Liver (tissue), 10 donors: ENCODE measurements at places on chromosomes 6 and 20.

GRCh38 chr6:13697857-13698256, 13.8 kb downstream of the RANBP9 start:
- DNase-seq, result no peak

- no peak for DNase-seq
Measured at GRCh38 chr20:38247166-38247509, 13.4 kb downstream of the KIAA1755 start.

GRCh38 chr20:4573564-4574355, 147.9 kb upstream of the PRND start:
- DNase-seq, result no peak

DNA sequence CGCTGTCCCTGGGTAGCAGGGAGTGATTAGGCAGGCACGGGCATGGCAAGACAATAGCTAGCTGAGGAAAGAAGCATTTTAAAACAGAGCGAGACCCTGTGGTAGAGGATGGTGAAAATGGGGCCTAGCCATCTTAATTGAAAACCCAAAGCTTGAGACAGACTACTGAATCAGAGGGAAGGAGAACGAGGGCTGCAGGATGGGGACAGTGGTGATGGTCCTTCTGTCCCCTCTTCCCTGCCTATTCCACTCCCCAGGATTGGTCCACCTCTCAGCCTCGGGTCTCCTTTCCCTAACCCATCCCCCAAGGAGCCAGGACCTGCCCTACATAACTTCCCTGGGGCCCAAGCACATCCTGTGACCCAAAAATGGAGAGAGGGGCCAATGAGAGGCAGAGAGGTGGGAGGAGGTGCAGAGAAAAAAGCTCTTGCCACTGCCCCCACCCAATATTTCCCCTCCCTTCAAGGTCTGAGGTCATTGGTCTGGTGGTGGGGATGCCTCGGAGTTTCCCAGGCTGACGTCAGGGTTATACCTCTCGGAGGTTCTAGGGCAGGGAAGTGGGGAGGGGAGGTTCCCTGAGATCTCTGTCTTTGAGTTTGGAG, 884 bp upstream of the CUTA start:
- DNase-seq, result no peak

DNA sequence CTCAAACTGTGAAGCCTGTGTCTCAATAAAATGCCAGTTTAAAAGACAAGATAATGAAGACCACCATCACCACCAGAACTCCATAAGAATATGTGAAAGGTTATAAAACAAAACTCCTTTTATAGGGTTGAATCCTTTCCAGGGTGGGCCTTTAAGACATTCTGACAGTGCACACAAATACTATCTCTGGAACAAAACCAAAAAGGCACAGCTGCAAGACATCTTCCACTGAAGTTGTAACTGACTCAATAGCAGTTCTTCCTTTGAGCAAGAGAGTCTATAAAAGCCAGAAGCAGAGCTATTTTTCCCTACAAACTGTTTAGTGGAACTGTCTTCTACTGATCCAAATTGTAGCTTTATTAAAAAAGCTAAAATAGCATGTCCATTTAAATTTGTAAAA, 81.6 kb downstream of the EPB41L2 start:
- no peak for DNase-seq

DNA sequence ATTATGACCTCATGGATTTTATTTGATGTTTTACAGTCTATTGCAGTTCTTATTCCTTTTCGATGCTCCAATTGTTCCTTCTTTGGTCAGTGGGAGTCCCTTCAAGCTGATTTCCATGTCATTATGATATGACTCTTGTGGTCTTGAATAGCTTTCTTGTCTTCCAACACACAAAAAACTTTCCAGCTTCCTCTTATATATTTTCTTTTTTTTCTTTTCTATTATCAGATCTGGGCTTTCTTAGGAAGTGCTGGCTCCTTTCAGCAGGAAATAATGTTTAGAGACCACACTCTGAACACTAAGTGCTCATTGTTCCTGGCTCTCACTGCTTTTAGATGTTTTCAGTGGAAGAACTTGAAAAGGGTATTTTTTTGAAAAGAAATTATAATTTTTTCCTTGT, 3.1 kb upstream of the SLC17A1 start:
- DNase-seq, result no peak

GRCh38 chr6:27892649-27893058, 19.5 kb downstream of the OR2B2 start:
- no peak for DNase-seq
